ENCODE measurements at places on chromosomes 5 and 9.

DNA sequence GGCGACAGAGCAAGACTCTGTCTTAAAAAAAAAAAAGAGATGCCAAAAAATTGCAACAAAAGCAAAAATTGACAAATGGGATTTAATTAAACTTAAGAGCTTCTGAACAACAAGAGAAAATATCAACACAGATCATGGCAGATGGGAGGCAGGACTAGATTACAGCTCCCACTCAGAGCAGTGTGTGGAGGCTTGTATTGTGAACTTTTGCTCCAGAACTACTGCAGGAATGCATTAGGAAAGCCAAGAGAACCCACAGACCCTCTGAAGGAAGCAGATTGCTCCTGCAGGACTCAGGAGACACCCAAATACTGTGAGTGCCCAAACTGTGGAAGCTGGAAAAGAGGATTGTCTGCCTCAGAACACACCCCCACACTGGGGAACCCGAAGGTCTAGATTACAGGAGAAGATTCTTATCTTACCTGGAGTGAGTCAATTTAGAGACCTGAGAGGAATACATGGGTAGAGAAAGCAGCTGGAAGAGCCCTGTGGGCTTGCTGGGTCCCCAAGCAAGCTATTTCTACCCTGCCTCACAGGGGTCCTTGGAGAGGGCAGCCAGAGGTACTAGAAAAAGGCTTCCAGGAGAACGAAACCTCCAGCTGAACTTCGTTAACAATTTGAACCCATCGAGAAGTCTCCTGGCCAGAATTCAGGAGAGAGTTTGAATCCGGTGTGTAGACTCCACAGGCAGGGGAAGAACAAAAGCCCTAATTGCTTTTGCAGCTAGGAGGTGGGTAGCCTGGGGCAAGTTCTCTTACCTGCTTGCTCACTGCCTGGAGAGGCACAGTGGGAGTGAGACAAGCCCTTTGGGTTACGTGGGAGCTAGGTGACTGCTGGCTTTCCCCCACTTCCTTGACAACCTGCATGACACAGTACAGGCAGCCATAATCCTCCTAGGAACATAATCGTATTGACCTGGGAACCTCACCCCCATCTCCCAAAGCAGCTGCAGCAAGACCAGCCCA, 593.4 kb upstream of the RGMB start:
- no peak for DNase-seq

GRCh38 chr9:100063185-100063584, 35.6 kb downstream of the ERP44 start:
- DNase-seq, result no peak

DNA sequence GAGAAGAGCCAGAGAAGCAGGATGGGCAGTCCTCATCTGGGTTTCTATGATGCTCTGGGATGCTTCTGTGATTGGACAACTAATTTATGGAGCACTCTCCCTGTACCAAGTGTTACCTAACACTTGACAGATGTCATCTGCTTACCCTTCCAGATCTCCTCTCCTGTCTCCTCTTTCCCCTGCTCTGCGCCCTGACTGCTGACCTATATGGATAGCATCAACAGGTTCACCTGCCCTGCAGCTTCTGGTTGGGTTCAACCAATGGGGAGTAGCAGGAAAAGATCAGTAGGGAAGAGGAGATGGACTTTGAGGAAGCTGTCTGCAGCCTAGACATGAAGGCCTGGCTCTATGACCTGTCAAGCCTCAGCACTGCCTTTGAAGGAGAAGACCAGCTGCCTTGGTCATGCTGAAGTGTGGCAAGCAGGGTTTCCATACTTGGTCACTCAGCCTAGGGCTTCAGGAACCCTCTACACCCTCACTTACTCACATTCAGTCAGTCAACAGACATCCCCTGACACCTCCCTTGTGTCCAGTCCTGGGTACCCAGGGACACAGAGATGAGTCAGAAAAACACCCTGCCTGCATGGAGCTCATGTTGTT, 11.3 kb upstream of the P4HA2 start:
- DNase-seq, result no peak

DNA sequence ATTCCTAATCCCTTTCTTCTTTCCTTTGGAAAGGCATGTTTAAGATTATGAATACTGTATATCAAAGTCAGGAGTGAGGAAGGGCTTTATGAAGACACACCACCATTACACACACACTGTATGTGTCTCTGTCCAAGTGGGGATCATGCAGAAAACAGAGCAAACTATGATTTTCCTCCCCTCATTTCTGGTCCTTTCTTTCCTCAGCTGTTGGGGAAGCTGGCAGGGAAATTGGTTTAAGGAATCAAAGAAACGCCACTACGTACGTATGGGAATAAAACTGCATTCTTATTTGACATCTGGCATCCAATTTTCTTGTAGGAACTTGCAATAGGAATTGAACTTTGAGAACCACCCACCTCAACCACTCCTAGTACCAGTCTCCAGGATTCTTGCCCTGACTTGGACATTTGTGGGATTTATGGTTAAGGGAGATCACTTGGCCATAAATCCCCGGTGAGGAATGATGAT, 125.8 kb downstream of the PDE4D start:
- DNase-seq, result no peak

DNA sequence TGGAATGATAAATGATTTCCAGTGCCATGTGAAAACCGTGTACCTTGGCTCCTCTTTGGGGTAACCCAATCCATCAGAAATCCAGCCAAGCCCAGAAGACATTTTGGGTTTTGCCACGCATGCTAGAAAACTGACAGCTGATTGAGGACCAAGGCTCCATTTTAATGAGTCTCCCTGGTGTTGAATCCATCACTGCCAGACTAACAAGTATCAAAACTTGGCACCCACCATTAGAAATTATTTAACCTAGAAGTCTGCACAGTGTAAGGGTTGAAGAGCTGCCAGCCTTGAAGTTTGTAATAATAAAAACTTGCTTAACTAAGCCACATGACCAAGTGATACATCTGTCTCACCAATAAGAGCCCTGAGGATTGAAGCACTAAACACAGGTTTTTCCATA, 369.9 kb downstream of the DNAH5 start:
- no peak for DNase-seq

DNA sequence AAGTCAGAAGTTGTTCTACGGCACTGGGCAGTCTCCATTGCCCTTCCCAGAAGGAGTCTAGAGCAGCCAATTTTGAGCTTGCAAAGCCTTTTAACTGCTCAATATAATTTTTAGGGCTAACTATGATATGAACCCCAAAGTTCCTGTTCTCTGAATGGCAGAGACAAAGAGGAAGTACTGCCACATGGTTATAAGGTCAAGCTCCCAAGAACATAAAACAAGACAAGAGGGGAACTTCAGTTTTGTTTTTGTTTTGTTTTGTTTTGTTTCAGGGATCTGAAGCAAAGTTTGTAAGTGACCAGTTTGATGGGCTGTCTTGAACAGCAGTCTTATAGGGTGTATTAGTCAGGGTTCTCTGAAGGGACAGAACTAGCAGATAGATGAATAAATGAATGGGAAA, 11.9 kb upstream of the SMC2 start:
- DNase-seq, result no peak

GRCh38 chr5:3114467-3114866, 363.0 kb upstream of the IRX2 start:
- no peak for DNase-seq

GRCh38 chr5:5421149-5421960, 1.1 kb upstream of the ICE1 start:
- peak; percentile 37 for DNase-seq

DNA sequence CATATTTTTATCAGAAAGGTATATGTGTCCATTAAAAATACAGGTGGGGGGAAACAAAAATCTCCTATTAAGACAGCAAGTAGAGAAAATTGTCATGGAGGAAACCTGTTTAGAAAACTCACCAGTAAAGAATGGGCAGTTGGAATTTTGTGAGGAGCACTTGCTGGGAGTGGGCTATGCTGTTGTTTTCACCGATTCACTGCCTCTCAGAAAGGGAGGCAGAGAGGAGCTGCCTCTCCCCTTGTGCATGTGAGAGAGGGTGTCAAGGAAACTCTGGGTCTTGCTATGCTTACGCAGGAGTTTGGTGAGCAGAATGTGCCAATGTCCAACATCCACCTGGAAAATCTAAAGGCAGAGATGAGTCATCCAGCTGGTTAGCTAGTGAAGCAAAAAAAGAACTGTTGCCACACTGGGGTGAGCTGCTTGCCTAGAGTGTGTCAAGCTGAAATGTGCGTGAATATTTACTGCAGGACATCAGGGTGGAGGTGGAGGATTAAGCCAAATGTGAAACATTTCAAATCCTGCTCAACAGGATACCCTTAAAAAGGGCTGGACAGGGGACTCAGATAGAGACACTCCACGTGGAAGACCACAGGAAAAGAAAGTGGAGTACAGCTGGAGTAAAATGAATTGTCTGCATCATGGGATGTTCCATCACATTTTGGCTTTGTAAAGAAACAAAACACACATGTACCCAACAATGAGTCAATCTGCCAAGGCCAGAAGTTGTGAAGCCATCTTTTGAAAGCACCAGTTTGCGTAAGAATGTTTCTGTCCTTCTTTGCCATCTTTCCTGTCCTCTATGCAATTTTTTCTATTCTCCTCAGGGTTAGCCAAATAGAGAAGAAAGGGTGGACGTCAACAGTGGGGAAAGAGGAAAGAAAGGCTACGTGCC, 449.7 kb upstream of the MPDZ start:
- no peak for DNase-seq

DNA sequence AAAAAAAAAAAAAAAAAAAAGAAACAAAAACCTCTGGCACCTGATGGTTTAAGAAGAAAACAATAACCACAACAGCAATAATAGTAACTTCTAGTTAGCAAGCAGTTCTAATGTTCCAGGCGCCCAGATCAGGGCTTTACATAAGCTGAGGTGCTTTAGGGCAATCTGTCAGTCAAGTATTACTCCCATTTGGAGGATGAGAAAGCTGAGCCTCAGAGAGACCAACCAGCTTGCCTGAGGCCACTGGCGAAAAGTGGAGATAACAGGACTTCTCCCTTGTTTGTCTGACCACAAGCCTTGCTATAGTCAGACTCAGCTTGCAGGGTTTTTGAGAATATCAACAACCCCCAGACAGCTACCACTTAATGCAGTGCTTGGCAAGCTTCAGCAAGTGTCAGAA, 83.5 kb upstream of the BOD1 start:
- no peak for DNase-seq

DNA sequence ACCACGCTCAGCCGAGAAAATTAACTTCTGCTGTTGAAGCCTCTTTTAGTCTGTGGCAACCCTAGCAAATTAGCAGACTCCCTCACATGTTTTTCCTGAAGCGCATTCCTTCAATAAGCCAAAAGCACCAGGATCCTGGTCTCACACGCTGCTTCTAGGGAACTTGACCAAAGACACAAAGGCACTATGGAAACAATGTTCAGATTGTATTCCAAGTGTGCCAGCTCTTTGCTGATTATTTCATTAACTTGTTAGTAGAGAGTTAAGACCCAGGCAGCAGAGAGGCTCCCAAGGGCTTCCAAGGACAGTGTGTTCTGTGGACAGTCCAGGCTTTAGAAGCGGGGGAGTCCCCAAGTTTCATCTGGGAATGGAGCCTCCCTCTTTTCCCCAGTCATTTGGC, 94.4 kb upstream of the BASP1 start:
- no peak for DNase-seq

DNA sequence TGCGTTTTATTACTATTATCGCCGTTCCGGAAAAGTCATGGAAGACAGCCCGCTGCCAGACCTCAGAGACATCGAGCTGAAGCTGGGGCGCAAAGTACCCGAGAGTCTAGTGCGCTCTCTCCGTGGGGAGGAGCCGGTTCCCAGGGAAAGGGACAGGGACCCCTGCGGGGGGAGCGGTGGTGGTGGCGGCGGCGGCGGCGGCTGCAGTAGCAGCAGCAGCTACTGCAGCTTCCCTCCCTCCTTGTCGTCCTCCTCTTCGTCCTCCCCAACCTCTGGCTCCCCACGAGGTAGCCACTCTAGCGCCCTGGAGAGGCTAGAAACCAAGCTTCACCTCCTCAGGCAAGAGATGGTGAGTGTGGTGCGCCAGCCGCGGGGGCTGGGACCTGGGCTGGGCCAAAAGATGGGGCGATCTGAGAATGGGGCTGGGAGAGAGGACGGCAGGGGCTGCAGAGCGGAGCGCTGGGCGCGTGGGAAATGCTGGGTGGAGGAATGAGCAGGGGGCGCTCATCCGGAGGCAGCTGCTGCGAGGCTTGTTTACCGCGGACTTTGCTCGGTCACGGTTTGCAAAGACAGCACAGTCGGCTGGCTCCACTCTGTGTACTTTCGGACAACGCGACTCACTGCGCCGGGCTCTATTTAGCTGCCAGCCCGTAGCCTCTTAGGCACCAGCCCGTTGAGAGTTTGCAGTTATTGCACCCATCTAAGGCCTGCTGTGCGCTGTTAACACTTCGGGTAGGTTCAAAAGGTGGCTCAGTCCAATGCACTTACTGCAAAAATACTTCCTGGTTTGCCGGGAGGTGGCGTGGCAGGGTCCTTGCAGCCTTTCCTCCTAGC, 1.1 kb downstream of the LURAP1L start:
- no peak for DNase-seq

GRCh38 chr5:81747030-81747429, 3.9 kb downstream of the SSBP2 start:
- no peak for DNase-seq

DNA sequence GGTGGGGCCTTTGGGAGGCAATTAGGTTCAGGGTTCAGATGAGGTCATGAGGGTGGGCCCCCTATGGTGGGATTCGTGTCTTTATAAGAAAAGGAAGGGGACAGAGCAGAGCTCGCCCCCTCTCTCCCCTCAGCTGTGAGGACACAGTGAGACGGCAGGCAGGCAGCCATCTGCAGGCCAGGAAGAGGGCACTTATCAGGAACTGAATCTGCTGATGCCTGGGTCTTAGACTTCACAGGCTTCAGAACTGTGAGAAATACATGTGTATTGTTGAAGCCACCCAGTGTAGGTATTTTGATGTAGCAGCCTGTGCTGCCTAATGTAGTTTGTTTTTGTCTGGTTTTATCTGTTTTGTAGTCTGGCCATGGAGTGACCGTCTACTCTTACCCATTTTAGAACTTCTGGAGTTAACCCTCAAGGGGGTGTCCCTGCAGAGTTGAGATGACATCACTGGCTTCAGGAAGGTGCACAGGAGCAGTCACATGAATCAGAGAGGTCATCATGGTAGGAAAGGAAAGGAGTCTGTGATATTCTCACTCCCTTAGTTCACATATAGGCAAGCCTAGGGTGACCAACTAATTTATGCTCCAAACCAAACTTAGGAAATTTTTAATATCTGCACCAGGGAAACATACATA, 71.0 kb downstream of the LRRC70 start:
- DNase-seq, result no peak

Data from CD4-positive, alpha-beta T cell treated with Interleukin-1 beta for 1 hour (primary cell).